ENCODE measurements at places on chromosomes 6 and 20.

- no peak for DNase-seq
Observed at GRCh38 chr6:50585441-50586330, 127.6 kb upstream of the TFAP2D start.

DNA sequence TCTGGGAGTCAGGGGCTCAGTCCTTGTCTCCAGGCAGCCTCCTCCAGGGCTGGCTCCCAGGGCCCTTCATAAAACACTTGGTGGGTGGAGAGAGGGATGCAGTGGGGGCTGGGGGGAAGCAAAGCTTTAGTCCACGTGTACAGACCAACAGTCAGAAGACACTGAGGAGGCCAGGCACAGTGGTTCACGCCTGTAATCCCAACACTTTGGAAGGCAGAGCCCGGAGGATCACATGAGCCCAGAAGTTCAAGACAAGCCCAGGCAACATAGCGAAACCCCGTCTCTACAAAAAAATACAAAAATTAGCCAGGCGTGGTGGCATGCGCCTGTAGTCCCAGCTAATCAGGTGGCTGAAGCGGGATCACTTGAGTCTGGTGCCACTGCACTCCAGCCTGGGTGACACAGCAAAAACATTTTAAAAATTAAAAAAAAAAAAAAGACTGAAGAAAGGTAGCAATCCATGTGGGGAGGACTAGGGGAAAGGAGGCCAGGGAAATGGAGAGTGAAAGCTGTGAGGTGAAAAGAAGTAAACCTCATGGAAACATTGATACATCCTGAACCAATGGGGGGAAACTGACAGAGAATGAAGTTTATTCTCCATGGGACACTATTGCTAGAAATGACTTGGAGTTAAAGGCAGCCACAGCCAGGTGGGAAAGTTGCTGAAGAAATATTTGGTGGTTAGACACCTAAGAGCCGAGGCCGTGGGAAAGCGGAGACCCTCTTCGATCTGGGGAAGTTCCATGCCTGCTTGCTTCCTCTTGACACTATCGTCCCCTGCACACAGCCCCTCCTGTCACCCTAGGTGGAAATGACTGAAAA, 35.4 kb downstream of the PIM1 start:
- DNase-seq = no peak

- no peak for DNase-seq
Observed at GRCh38 chr6:33827546-33828451, 24.0 kb upstream of the MLN start.

DNA sequence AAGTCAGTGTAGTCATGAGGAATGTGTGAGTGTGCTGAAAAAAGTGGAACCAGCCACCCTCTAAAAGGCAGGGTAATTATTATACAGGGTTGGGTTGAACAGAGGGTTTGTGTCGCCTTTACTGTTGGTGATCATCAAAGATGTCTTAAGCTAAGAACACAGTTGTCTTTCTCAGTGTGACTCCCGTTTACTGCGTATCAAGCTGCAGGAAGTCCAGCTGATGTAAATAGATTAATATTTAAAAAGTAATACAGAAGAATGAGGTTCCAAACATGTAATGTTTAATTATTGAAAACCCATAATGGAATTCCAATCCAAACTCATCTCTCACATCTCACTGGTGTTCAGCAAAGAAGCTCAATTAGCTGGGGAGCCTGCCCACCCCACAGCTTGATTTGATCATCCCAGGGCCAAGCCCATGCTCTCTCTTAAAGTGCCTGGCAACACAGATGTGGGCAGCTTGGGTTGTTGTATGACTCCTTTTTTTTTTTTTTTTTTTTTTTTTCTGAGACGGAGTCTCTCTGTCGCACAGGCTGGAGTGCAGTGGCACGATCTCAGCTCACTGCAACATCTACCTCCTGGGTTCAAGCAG, 127.5 kb downstream of the SOBP start:
- DNase-seq = no peak

All from stimulated activated CD4-positive, alpha-beta T cell treated with anti-CD3 and anti-CD28 coated beads, Interleukin-1b, Interleukin-23, amount 100 ng/mL, for 4 hours (primary cell).